ENCODE measurements at places on chromosomes 6 and 20.

DNA sequence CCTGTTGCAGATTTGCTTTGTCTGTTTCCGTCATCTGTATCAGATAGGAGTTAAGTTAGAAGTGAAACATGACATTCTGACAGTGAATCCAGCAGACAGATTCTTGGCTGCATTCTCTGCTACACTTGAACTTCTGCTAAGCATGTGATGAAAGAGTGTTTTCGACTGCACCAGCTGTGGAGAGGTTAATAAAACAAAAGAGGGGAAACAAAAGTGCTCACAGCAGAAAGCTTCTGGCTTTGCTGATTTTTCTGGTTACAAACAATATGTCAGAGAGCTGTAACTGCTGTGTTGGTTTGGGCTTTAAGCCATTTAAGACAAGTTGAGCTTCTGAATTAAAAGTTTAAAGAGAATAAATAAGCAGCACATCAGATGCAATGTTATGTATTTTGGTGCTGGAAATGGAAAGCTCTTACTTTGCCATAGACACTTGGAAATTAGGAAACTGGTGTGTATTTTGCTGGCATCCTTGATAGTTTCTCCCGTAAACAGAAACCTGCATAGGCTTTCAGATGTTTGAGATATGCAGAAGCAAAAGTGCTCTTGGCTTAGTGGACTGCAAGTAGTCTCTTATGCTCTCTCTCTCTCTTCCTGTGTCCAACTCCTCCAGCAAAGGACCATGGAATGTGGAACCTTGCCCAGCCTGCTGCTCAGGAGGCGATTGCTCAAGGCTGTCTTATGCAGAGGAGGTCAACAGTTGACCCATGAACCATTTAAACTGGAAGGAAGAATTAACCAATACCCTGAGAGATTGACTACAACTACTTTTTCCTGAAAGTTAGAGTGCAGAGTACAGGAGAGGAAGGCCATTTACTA, 104.9 kb downstream of the RPS12 start:
- DNase-seq = no peak
- H3K36me3 ChIP-seq = no peaks in the 10 kb centered on the region
- H3K27ac ChIP-seq = no peak overlapping the region

DNA sequence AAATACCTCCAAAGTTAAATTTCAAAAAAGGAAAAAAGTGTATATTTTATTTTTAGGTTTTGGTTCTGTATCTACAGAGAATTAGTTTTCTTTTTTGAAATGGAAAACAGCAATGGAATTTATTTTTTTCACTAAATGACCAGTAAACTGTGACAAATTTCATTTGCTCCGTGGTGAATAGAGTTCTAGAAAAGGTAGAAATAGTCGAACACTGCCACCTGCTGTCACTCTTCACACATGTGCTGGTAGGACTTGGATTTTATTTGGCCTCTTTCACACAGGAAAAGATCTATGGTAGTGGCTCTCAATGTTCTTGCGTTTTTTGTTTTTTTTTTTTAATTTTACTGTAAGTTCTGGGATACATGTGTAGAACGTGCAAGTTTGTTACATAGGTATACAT, 312.5 kb downstream of the EYA4 start:
- H3K36me3 ChIP-seq = no peaks in the 10 kb centered on the region
- H3K4me3 ChIP-seq = no peak overlapping the region
- H3K27ac ChIP-seq = no peak overlapping the region
- H3K27me3 ChIP-seq = no peaks in the 10 kb centered on the region
- DNase-seq = no peak

GRCh38 chr20:3238616-3239025, 369 bp downstream of the SLC4A11 start:
- no peak for DNase-seq
- H3K4me1 ChIP-seq = peaks cover 13% of the 10 kb centered on the region
- H3K27ac ChIP-seq = no peak overlapping the region
- H3K4me3 ChIP-seq = peak overlapping the region; percentile 86
- no peaks in the 10 kb centered on the region for H3K36me3 ChIP-seq

DNA sequence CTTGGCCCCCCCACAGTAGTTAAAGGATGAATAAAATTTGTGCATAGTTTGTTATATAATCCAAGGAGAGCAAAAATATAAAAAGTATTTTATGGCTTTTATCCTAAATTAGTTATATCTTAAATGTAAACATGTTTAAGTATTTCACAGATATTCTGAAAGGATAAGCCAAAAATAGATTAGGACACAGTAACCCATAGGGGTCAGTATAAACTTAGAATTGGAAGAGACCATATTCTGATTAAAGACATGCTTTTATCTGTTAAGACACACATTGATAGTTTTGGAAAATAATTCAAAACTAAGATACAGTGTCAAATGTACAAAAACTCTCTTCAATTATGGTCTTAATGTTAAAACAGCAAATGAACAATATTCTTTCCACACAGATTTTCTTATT, 4.5 kb upstream of the SERINC1 start:
- H3K27me3 ChIP-seq = no peaks in the 10 kb centered on the region
- DNase-seq = no peak
- H3K4me3 ChIP-seq = no peak overlapping the region

GRCh38 chr6:39377539-39377950, 55.0 kb upstream of the KCNK16 start:
- H3K36me3 ChIP-seq = no peaks in the 10 kb centered on the region
- peaks cover 4% of the 10 kb centered on the region for H3K27me3 ChIP-seq
- H3K4me1 ChIP-seq = no peaks in the 10 kb centered on the region
- no peak overlapping the region for H3K4me3 ChIP-seq
- no peak for DNase-seq

DNA sequence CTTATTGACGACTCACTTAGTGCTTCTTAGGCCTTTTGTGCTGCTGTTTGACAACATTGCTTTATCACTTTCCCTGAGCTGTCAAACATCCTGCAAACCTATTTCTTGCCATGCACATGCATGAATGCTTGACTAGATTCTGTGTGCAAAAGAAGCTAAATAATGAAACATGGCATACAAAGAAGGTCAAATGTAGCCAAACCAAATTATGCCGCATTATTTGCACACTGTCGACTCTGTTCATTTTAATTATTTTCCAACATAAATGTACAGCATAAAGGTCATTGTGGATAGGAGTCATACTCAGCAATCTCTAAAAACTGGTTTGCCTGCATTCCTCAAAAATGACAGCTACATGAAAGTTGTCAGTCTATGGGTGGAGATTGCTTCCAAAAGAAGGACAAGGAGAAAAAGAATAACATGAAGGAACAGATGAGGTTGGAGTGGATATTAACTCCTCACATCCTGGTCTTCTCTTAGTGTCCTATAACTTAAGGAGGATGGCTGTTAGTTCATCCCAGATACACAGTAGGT, 123.1 kb upstream of the STXBP5 start:
- no peak overlapping the region for H3K27ac ChIP-seq
- no peaks in the 10 kb centered on the region for H3K36me3 ChIP-seq
- no peak for DNase-seq
- no peaks in the 10 kb centered on the region for H3K4me1 ChIP-seq

DNA sequence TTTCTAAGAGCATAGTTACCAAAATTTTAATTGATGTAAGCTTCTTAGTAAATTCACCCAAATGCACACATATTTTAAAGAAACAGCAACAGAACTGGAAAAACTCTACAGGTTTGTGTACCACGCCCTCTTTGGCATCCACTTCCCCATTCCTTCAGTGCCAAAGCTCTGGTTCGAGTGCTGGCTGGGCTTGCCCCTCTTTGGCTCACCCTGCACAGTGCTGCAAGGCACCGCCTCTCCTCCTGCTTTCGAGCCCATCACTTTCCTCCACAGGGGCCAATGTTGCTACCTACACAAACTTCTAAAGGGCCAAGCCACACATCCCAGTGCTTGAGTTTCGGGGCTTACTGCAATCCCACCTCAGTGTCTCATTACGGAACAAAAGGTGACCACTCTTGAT, 9.6 kb downstream of the LRP11 start:
- no peak overlapping the region for H3K27ac ChIP-seq
- no peak overlapping the region for H3K4me3 ChIP-seq
- H3K4me1 ChIP-seq = no peaks in the 10 kb centered on the region
- DNase-seq = no peak
- H3K27me3 ChIP-seq = no peaks in the 10 kb centered on the region

- H3K4me3 ChIP-seq = no peak overlapping the region
- no peaks in the 10 kb centered on the region for H3K27me3 ChIP-seq
- H3K4me1 ChIP-seq = no peaks in the 10 kb centered on the region
- no peaks in the 10 kb centered on the region for H3K36me3 ChIP-seq
- no peak for DNase-seq
Measured at GRCh38 chr6:39956936-39957335, 22.7 kb upstream of the MOCS1 start.

GRCh38 chr6:27873021-27873940, 38.9 kb downstream of the OR2B2 start:
- no peaks in the 10 kb centered on the region for H3K27me3 ChIP-seq
- H3K4me1 ChIP-seq = peaks cover 6% of the 10 kb centered on the region
- peak; percentile 24 for DNase-seq
- H3K4me3 ChIP-seq = peak overlapping the region; percentile 57

DNA sequence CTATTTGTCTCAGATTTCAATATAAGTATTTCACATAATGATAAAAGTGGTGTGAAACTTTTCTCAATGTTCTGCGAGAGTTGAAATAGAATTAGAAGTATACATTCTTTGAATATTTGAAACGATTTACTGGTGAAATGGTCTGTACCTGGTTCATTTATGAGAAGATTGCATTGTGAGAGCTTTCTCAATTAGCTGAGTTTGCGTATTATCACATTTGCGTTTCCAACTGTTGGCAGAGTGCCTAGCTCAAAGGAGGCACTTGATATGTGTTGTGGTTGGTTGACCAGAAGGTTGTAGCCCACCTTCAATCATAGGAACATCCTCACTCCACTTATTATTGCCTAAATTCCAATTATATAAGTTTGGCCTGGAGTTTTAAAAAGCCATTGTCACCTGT, 58.8 kb upstream of the EXOC2 start:
- no peaks in the 10 kb centered on the region for H3K4me1 ChIP-seq
- no peak overlapping the region for H3K27ac ChIP-seq
- DNase-seq = no peak
- H3K4me3 ChIP-seq = no peak overlapping the region

DNA sequence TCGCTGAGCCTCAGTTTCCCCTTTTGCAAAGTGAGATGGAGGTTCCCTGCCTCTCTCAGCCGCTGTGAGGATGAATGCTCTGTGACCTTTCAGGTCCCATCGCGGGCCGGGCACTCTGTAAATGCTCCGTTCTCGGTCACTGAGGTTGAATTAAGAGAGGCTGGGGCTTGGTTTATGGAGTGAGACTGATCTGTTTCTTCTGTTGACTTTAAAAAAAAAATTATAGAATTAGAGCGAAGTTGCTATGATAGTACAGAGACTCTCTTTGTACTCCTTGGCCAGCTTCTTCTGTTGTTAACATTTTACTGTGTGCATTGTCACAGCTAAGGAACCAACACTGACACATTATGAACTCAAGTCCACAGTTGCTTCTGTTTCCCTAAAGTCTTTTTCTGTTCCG, 64.4 kb downstream of the ADNP start:
- H3K27ac ChIP-seq = no peak overlapping the region
- no peaks in the 10 kb centered on the region for H3K4me1 ChIP-seq
- DNase-seq = no peak
- no peaks in the 10 kb centered on the region for H3K36me3 ChIP-seq
- H3K27me3 ChIP-seq = no peaks in the 10 kb centered on the region

DNA sequence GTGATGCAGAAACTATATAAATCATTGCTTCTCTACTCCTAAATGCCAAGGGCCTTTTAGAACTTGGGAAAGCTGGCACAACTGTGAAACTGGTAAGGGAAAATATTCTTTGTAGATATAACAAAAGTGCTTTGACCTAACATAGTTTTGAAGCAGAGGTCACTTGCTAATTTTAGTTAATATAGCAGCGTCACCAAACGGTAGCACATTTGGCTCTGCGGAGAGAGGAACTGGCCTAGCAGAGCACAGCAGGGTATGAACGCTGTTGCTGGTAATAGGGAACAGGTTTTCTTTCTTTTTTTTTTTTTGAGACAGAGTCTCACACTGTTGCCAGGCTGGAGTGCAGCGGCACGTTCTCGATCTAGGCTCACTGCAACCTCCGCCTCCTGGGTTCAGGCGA, 67.4 kb downstream of the ECT2L start:
- no peaks in the 10 kb centered on the region for H3K4me1 ChIP-seq
- H3K27me3 ChIP-seq = no peaks in the 10 kb centered on the region
- no peak overlapping the region for H3K4me3 ChIP-seq
- no peaks in the 10 kb centered on the region for H3K36me3 ChIP-seq

DNA sequence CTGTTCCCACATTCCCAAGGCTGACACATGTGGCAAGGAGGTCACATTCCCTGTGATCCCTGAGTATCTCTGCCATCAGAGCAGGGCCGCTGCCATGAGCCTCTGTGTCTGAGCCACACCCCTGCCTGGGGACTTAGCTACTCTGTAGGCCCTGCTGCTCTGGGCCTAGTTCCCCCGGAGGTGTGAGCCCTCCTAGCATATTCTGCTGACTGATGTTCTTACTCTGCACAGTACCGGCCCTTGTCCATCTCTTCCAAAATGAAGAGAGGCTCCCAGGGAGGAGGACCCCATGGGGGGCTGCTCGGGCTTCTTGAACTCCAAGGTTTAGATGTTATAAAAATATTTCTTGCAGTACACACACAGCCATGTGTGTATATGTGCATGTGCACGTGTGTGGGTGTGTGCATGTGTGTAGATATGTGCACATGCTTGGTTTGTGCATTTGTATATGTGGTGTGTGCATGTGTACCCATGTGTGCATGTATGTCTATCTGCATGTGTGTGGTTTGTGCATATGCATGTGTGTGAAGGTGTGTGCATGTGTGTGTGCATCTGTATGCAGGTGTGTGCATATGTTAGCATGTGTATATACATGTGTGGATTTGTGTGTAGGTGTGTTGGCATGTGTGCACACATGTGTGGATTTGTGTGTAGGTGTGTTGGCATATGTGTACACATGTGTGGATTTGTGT, 101.2 kb downstream of the ERMARD start:
- no peaks in the 10 kb centered on the region for H3K4me1 ChIP-seq
- H3K4me3 ChIP-seq = no peak overlapping the region
- DNase-seq = no peak
- no peaks in the 10 kb centered on the region for H3K27me3 ChIP-seq
- no peaks in the 10 kb centered on the region for H3K36me3 ChIP-seq

- H3K27me3 ChIP-seq = no peaks in the 10 kb centered on the region
- H3K4me1 ChIP-seq = no peaks in the 10 kb centered on the region
- no peak for DNase-seq
- no peak overlapping the region for H3K4me3 ChIP-seq
Measured at GRCh38 chr20:16517946-16518783, 55.1 kb downstream of the KIF16B start.

GRCh38 chr6:12528136-12528535, 188.4 kb upstream of the PHACTR1 start:
- H3K36me3 ChIP-seq = no peaks in the 10 kb centered on the region
- H3K4me1 ChIP-seq = no peaks in the 10 kb centered on the region
- H3K4me3 ChIP-seq = no peak overlapping the region
- H3K27ac ChIP-seq = no peak overlapping the region

GRCh38 chr20:21618759-21619416, 86.6 kb upstream of the PAX1 start:
- no peak overlapping the region for H3K4me3 ChIP-seq
- DNase-seq = no peak
- H3K36me3 ChIP-seq = no peaks in the 10 kb centered on the region

- H3K36me3 ChIP-seq = no peaks in the 10 kb centered on the region
- DNase-seq = no peak
- H3K27ac ChIP-seq = no peak overlapping the region
- no peaks in the 10 kb centered on the region for H3K27me3 ChIP-seq
Measured at GRCh38 chr6:149208134-149208601, 109.3 kb upstream of the TAB2 start.

Measured in effector memory CD4-positive, alpha-beta T cell (primary cell).